ENCODE measurements at places on chromosomes 1 and 21. TPM values are rescaled to one million over a fixed set of nuclear protein-coding genes. Genes with fewer than 3 reads are reported as not detected.

Gene TMEM9
- total RNA-seq, result 91.4 TPM

Gene PAQR6
- 1.8 TPM for total RNA-seq

- DNase-seq, result no peak
Measured at GRCh38 chr1:240792915-240793529, 181.1 kb upstream of the GREM2 start.

DNA sequence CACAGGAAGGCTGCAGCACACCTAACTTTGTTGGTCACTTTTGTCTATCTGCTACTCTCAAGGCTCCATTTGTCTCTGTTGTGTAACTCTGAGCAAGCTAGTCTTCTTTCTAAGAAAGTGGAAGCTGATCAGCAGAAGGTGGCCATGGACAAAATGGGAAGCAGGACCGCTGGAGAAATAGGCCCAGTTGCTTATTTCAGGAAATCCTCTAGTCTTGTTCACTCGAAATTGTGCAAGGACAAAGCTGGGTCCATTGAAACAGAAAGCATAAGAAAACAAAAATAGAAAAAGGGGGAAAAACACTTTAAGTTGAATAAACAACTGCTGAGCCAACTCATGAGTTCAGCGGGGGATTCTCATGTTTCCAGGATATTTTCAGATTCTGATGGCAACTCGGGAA lies 150.1 kb downstream of the PBX1 start:
- DNase-seq, result no peak

- no peak for DNase-seq
Measured at GRCh38 chr1:233605205-233605604, 8.7 kb upstream of the KCNK1 start.

DNA sequence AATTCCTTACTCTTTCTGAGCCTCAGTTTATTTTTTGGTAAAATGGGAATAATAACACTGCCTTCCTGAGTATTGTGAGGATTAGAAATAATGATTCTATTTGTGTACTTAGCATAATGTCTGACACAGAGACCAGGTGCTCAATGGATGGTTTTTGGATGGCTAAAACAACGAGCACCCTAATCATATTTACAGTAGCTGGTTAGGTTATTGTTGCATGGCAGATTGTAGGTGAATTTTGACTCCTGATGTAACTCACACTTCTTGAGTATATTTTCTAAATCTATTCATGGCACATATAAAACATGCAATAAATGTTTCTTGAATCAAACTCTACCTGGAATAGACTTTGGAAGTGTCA lies 11.9 kb upstream of the DUSP10 start:
- no peak for DNase-seq

- DNase-seq, result no peak
Measured at GRCh38 chr21:24729568-24729967, 877.7 kb downstream of the MRPL39 start.

Gene PRELP
- 48.6 TPM for total RNA-seq

DNA sequence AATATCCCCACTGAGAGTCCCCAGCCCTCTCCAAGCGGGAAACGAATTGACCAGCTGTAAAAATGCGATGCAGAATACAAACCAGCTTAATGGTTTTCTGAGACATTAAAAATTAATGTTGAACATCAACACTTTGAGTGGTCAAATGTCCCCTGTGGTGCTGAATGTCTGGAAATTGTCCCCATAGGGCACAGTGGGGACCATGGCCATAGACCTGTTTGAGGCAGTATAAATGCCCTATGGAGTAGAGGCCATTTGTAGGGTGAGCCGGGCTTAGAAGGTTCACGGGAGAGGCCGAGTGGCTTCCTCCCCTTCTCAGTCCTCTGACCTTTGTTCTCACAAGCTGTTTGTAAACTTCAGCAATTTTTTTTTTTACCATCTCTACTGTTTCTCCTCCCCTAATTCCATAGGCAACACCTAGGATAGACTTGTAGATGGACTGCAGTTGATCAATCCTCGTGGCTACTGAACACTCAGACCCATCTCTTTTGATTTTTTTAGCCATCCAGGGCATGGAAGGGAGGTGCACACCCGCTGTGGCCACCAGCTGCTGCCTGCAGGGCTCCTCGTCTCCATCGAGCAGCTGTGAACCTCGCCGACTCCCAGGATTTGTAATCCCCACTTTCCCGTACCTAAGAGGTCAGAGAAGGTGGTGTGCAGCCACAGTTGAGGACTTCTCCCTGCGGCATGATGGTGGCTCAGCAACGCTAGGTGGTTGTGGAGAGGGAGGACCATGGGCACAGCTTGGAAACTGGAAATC lies 41.0 kb downstream of the KAZN start:
- no peak for DNase-seq

DNA sequence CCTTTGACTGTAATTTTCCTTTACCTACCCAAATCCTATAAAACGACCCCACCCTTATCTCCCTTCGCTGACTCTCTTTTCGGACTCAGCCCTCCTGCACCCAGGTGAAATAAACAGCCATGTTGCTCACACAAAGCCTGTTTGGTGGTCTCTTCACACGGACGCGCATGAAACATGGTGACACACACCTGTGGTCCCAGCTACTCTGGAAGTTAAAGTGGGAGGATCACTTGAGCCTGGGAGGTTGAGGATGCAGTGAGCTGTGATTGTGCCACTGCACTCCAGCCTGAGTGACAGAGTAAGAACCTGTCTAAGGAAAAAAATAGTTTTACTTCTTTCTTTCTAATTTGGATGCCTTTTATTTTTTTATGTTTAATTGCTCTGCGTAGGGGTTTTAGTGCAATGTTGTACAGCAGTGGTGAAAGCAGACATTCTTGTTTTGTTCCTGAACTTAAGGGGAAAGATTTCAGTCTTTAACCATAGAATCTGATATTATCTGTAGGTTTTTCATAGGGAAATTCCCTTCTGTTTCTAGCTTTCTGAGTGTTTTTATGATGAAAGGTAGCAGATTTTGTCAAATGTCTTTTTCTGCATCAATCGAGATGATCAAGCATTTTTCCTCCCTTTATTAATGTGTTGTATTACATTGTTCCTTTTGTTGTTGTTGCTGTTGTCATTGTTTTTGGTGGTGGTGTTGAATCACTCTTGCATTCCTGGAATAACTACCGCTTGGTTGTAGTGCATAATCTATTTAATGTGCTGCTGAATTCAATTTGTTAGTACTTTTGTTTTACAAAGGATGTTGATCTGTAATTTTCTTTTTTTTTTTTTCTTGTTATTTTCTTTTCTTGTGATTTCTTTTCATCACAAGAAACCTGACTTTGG lies 497.4 kb downstream of the DISC1 start:
- DNase-seq, result no peak

DNA sequence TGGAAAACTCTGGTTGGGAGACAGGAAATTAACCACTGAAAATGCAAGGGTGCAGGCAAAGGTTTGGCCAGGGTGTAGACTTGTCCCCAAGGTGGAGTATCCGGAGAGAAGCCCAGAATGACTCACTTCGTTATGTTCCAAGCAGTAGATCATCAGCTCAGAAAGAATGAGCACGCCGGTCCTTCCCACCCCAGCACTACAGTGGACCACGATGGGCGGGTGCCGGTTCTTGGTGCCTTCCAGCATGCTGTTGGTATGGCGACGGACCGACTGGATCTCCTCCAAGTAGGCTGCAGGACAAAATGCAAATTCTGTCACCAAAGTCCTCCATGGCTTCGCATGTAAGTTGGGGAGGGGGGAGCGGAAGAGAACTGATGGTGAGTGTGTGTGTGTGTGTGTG lies 83.4 kb downstream of the SMYD2 start:
- no peak for DNase-seq

Gene KHDRBS1
- total RNA-seq, result 84.3 TPM

- no peak for DNase-seq
Measured at GRCh38 chr1:240734001-240734400, 122.0 kb upstream of the GREM2 start.

- DNase-seq, result no peak
Measured at GRCh38 chr1:183871601-183872000, 66.7 kb downstream of the RGL1 start.

Gene OXCT2
- total RNA-seq, result 2.0 TPM

GRCh38 chr1:154810571-154810970 lies 59.5 kb downstream of the KCNN3 start:
- no peak for DNase-seq

Gene NRAS
- total RNA-seq, result 12.9 TPM

DNA sequence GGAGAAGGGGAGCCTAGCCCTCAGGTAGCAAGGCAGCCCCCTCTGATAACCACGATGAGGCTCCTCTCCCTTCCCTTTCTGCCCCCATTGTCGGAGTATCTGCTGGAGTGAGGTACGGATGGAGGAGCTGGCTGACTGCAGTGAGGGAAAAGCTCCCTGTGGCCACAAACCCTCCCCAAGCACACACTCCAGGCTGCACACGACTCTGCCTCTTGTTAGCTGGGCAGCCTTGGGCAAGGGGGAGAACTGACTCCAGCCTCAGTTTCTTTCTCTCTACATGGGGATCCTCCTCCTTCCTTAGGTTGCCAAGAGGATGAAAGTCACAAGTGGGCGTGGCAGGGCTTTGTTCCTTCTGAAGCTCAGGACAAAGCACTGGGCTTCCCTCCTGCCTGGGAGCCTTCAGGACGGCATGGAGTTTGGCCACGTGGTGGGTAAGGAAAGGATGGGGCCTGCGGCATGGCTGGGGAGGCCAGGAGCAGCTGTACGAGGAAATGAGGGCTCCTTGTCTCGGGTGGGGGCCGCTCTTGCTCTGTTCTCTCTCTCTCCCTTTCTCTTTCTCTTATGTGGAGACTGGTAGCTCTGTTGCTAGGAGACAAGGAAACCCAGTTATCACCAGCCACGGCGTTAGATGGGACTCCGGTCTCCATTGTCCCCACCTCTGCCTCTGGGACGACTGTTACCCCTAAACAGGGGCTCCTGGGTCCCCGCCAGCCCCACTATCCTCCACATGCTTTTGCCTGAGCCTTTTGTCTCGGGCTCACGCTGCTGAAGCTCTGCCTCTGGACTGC lies 39.7 kb downstream of the LRP8 start:
- no peak for DNase-seq

GRCh38 chr1:168835176-168835575 lies 106.2 kb upstream of the DPT start:
- no peak for DNase-seq

Gene CRP
- not detected for total RNA-seq

GRCh38 chr1:182642461-182642860 lies 38.3 kb upstream of the RGS16 start:
- DNase-seq, result no peak

DNA sequence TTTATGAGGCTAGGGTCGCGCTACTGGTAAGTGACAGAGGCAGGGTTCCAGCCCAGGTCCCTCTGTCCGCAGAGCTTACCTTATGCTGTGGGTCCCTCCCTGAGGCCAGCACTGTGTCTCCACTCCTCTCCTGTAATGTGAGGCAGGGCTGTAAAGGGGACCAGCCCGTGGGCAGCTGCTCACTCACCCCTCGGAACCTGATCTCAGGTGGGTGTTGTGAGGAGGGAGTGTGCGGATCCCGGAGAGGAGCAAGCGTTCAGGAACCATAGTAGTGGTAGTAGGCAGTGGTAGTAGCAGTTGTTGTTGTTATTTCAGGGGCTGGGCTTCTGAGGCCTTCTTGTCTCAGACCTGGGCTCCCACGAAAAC lies 1.7 kb downstream of the ZC3H12A start:
- no peak for DNase-seq

DNA sequence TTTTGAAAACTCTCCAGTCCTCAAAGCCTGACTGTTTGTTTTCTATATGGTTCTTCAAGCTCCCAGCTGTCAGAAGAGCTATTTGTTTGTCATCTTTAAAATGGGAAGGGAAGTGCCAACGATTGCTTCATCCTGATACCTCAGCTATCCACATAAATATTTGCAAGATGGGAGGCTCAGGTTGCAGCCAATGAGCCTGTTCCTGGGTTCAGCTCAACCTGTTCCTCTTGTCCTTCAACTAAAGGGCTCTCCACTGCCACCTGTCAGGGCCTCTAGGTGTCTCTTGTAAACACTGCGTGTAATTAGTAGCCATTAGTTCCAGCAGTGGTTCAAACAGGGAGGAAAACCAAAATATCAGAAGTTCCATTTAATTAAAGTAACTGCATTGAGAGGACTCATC lies 445.1 kb downstream of the AJAP1 start:
- DNase-seq, result no peak

DNA sequence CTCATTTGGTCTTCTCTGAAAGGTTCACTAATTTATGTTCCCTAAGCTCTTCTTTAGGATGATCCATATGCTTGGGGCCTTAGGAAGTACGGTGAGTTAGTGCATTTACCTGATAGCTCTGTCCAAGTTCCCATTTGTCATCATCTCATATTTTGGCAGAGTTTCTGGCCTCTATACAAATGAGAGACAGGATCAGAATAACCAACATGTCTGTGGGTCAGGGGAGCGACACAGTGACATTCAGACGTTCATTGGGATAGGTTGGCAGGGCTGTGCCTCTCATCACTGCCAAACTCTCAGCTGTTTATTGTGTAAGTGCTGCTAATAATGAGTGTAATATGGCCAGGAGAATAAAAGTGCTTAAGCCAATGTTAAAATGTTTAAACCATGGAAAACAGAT lies 561.1 kb upstream of the ZRANB2 start:
- no peak for DNase-seq

DNA sequence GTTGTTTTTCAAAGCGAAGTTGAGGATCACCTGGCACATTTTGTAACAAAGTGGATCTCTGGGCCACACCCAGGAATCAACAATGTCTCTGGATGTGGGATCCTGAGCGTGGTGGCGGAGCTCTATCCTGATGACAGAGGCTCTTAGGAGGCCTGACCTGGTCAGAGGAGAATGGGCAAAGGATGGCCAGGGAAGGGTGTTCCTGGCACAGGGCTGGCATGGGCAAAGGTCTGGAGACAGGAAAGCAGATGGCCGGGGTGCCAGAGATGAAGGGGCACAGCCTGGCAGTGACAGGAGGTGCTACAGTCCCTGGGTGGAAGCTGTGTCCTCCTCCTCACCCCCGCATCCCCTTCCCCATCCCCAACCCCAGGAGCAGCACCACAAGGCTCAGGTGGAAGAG lies 20.0 kb upstream of the MFN2 start:
- DNase-seq, result no peak

DNA sequence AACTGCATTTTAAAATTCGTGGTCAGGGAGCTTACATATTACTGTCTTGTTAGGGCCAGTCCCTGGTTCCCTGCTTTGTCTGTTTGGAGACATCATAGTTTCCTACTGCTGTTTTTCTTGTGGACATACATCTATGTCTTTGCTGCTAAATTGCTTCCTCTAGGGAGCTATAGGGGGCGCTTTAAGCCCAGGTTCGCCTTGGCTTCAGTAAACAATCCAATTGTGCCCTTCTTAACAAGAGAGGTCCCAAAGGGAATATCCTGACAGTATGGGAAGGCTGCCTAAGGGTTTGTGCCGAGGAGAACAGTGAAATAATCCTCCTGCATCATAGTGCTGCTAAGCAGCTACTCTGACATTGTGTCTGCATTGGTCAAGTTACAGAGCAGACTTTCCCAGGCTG lies 112.5 kb downstream of the USH2A start:
- DNase-seq, result no peak

- no peak for DNase-seq
Measured at GRCh38 chr1:21961337-21961736, 15.5 kb upstream of the CELA3B start.

Data from ovary (tissue), 10 donors.